ENCODE measurements at places on chromosomes 11 and 22.

DNA sequence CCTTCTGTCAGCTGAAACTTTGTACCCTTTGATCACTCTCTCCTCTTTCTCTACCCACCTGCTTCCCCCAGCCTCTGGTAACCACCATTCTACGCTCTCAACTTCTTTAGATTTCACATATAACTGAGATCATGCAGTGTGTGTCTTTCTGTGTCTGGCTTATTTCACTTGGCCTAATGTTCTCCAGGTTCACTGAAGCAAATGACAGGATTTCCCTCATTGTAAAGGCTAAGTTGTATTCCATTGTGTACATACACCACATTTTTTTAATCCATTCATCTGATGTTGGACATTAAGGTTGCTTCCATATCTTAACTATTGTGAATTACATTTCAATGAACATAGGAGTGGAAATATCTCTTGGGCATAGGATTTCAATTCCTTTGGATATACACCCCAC lies 207.6 kb downstream of the MIAT start:
- no peak for DNase-seq

GRCh38 chr11:65718531-65718930 lies 2.1 kb downstream of the RNASEH2C start:
- DNase-seq: no peak

GRCh38 chr22:35155403-35156025 lies 89.6 kb downstream of the ISX start:
- no peak for DNase-seq

DNA sequence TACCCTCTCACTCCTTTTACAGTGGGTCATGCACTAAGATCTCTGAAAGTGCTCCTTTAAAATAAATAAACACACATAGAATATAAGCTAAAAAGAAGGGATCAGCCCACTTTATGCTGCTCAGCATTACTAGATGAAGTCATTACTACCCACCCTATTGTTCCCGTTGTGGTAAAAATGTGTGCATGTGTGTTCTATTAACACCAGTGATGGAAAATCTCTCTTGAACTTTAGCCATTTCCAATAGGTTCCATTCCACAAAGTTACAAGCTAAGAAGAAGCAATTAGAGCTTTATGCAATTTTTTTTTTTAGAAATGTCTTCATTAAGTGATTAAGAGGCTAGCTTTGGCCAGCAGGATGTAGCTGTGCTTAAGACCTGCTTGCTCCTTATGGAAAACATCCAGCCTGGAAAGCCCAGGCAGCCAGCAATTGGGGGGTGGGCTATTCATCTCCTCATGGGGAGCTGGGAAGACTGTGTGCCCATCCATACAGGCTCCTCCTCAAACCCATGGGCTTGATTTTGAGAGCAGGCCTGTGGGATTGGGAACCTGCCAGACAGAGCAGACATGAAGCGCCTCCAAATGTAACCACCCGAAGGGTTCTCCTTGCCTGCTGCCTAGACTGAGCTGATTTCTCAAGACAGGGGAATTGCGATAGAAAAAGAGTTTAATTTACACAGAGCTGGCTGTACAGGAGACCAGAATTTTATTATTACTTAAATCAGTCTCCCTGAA lies 92.9 kb upstream of the PARVA start:
- peak; percentile 67 for DNase-seq

- DNase-seq: no peak
Observed at GRCh38 chr11:92885600-92885999, 83.9 kb upstream of the MTNR1B start.

DNA sequence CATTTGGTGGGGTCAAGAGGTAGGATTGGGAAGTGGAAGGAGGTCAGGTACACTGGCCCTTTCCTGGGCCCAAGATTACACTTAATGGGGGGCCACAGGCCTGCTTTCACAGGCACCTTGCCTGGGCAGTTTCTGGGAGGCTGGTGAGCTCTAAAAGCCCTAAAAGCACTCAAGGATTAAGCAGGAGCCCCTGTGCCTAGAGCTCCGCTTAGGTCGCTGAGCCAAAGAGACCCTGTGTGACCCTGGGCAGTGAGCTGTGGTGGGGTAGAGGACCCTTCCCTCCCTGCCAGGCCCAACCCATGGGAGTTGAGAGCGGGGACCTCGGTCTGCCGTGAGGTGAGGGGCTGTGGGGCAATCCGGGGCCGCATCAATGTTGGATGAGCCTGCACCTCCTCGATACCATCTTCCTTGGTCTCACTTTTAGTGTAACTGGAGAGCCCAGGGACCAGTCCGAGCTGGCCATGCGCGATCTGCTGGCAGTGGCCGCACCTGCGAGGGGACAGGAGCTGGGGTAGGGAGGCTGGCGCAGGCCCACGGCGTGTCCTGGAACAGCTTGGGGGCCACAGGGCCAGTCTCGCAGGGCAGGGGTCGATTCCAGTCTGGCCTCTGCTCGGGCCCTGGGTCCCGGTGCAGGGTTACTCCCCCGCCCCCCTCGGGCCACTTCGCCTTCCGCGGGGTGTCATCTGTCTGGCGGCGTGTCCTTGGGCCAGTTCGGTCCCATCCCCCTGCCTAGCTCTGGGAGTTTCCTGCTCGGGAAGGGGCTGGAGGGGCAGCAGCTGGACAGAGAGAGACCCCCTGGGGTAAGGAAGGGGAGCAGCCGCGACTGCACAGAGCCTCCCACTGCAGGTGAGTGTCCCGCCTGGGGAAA lies 44.3 kb downstream of the EIF3F start:
- no peak for DNase-seq

Measured in foreskin fibroblast (primary cell).